ENCODE measurements at places on chromosomes 5 and 9. TPM values are rescaled to one million over a fixed set of nuclear protein-coding genes. Genes with fewer than 3 reads are reported as not detected.

GRCh38 chr9:113620377-113621161 lies 157.0 kb downstream of the RGS3 start:
- H3K36me3 ChIP-seq, result no peaks in the 10 kb centered on the region
- H3K4me1 ChIP-seq, result peaks cover 5% of the 10 kb centered on the region
- no peak overlapping the region for H3K4me3 ChIP-seq

DNA sequence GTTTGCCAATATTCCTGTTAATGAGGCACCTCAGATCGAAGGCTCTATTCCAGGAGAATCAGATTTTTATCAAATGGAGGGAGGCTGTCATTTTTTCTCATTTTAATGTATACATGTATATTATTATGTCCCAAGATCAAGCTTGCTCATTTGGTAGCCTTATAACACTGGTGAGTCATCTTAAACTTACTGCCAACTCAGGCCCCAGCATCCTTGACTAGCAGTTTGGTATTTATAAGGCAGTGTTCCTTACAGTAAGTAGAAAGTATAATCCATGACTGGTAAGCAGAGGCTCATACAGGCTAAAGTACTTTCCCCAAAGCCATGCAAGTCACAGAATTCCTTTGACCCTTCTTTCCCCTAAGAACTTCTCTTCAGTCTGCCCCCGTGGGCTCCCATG lies 90.7 kb upstream of the NR3C1 start:
- H3K36me3 ChIP-seq, result no peaks in the 10 kb centered on the region
- no peaks in the 10 kb centered on the region for H3K27me3 ChIP-seq
- no peak overlapping the region for H3K4me3 ChIP-seq
- H3K4me1 ChIP-seq, result no peaks in the 10 kb centered on the region
- no peak overlapping the region for H3K27ac ChIP-seq
- no peak for DNase-seq

- H3K36me3 ChIP-seq, result no peaks in the 10 kb centered on the region
- no peaks in the 10 kb centered on the region for H3K27me3 ChIP-seq
- H3K4me1 ChIP-seq, result no peaks in the 10 kb centered on the region
- H3K4me3 ChIP-seq, result no peak overlapping the region
- DNase-seq, result no peak
Observed at GRCh38 chr9:136050266-136050700, 44.8 kb downstream of the NACC2 start.

GRCh38 chr5:88244686-88245085 lies 24.0 kb downstream of the TMEM161B start:
- DNase-seq, result no peak
- no peak overlapping the region for H3K27ac ChIP-seq
- no peaks in the 10 kb centered on the region for H3K27me3 ChIP-seq
- no peak overlapping the region for H3K4me3 ChIP-seq
- H3K36me3 ChIP-seq, result no peaks in the 10 kb centered on the region
- H3K4me1 ChIP-seq, result peaks cover 5% of the 10 kb centered on the region

DNA sequence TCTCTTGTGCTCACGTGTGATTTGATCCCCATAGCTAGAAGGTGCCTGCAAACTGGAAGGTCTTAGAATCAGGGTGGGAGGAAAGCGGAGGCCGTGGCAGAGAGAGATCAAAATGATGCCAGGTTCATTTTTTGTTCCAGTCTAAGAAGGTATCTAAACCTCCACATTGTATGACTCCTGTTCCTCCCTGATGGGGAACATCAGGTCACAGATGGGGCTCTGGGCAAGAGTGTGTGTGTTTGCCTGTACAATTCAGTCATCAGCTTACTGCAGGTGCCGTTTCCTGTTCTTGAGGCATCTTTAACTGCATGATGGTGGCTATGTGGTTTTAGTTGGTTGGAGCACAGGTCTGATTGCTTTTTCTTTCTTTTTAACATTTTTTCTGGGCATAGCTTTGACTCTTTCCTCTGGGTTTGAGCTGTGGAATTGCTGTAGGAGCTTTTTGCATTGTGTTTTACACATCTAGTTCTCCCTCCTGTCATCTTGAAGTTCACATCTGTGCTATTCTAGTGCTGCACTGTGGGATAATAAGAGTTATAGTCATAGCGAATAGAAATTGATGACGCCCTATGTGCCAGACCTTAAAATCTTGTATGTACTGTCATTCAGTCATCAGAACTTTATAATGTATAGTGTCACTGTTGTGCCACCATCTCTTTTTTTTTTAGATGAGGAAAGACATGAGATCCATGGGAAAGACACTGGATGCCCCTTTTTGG lies 30.8 kb downstream of the ARHGAP26 start:
- no peaks in the 10 kb centered on the region for H3K27me3 ChIP-seq
- no peak overlapping the region for H3K4me3 ChIP-seq
- H3K36me3 ChIP-seq, result no peaks in the 10 kb centered on the region
- DNase-seq, result no peak
- H3K27ac ChIP-seq, result no peak overlapping the region

SNX24 gene
- total RNA-seq, result 12.8 TPM

MEGF10 gene
- not detected for total RNA-seq

GRCh38 chr9:121685795-121686377 lies 34.5 kb downstream of the DAB2IP start:
- H3K27me3 ChIP-seq, result no peaks in the 10 kb centered on the region
- H3K4me3 ChIP-seq, result no peak overlapping the region
- no peak for DNase-seq
- H3K36me3 ChIP-seq, result no peaks in the 10 kb centered on the region

CDH9 gene
- total RNA-seq, result not detected

GRCh38 chr5:96517295-96517694 lies 84.2 kb upstream of the PCSK1 start:
- H3K4me1 ChIP-seq, result no peaks in the 10 kb centered on the region
- DNase-seq, result no peak
- no peaks in the 10 kb centered on the region for H3K27me3 ChIP-seq
- H3K36me3 ChIP-seq, result no peaks in the 10 kb centered on the region

- H3K36me3 ChIP-seq, result no peaks in the 10 kb centered on the region
- H3K4me3 ChIP-seq, result no peak overlapping the region
- DNase-seq, result no peak
- no peak overlapping the region for H3K27ac ChIP-seq
- no peaks in the 10 kb centered on the region for H3K4me1 ChIP-seq
- H3K27me3 ChIP-seq, result no peaks in the 10 kb centered on the region
Observed at GRCh38 chr5:159667286-159667685, 249.0 kb upstream of the ADRA1B start.

GRCh38 chr5:170963521-170963920 lies 101.7 kb downstream of the RANBP17 start:
- H3K27me3 ChIP-seq, result no peaks in the 10 kb centered on the region
- no peak overlapping the region for H3K27ac ChIP-seq
- no peaks in the 10 kb centered on the region for H3K36me3 ChIP-seq
- no peaks in the 10 kb centered on the region for H3K4me1 ChIP-seq

- no peaks in the 10 kb centered on the region for H3K4me1 ChIP-seq
- H3K36me3 ChIP-seq, result no peaks in the 10 kb centered on the region
- H3K27ac ChIP-seq, result no peak overlapping the region
- DNase-seq, result no peak
- no peaks in the 10 kb centered on the region for H3K27me3 ChIP-seq
- H3K4me3 ChIP-seq, result no peak overlapping the region
Observed at GRCh38 chr9:68717552-68718443, 12.8 kb downstream of the PIP5K1B start.

DNA sequence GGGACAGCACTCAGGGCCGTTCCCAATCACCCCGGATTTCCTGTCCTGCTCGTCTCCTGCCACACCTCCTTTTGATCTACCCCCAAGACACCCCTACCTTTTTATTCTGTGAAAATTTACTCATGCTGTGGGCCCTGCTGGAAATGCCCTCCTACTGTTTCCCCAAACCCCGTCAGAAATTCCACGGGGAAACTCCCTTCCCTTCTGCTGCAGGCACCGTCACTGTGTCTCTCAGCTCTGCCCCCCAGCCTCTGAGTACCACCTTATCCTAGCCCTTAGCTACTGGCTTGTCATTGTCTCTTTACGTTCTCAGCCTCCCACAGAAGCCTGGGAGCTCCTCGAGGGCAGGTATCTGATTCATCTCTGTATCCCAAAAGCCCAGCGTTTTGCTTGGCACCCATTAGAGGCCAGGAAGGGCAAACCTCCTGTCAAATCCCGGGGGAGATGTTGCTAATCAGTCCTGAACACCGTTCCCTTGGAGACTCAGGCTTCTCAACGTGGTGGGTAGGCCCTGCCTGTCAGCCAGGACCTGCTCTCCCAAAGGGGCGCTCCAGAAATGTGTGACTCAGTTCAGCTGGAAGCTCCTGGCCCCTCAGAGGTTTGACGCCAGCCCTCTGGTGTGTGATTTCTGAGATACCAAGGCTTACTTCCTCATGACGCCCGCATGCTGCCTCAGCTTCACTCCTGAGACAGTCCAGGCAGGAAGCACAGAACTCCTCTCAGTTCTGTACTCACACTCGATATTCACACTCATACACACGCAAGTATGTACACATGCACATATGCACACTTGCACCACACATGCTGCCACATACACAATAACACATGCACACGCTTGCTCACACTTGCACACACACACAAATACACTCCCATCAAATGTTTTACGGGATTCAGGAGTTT lies 50.7 kb upstream of the GRHPR start:
- H3K27me3 ChIP-seq, result no peaks in the 10 kb centered on the region
- no peak overlapping the region for H3K27ac ChIP-seq
- no peaks in the 10 kb centered on the region for H3K4me1 ChIP-seq
- no peak for DNase-seq

GRCh38 chr9:306907-307306 lies 92.2 kb downstream of the DOCK8 start:
- no peaks in the 10 kb centered on the region for H3K36me3 ChIP-seq
- no peaks in the 10 kb centered on the region for H3K4me1 ChIP-seq
- H3K4me3 ChIP-seq, result no peak overlapping the region
- H3K27ac ChIP-seq, result no peak overlapping the region
- DNase-seq, result no peak

DRD1 gene
- not detected for total RNA-seq

MRPS2 gene
- 13.1 TPM for total RNA-seq

DNA sequence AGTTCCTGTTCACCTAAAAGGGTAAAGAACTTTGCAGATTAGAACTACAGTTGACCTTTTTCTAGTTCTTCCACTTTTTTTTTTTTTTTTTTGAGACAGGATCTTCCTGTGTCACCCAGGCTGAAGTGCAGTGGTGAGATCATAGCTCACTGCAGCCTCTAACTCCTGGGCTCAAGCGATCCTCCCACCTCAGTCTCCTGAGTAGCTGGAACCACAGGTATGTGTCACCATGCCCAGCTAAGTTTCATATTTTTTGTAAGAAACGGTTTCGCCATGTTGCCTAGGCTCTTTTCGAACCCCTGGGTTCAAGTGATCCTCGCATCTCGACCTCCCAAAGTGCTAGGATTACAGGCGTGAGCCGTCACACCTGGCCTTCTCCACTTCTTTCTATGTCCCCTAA lies 39.7 kb upstream of the TNFAIP8 start:
- H3K27ac ChIP-seq, result no peak overlapping the region
- H3K4me3 ChIP-seq, result no peak overlapping the region
- no peaks in the 10 kb centered on the region for H3K27me3 ChIP-seq
- H3K4me1 ChIP-seq, result no peaks in the 10 kb centered on the region
- H3K36me3 ChIP-seq, result no peaks in the 10 kb centered on the region

- no peak overlapping the region for H3K4me3 ChIP-seq
- no peak overlapping the region for H3K27ac ChIP-seq
- no peaks in the 10 kb centered on the region for H3K36me3 ChIP-seq
- H3K4me1 ChIP-seq, result no peaks in the 10 kb centered on the region
- DNase-seq, result no peak
Observed at GRCh38 chr5:54621709-54622108, 104.2 kb downstream of the SNX18 start.

DNA sequence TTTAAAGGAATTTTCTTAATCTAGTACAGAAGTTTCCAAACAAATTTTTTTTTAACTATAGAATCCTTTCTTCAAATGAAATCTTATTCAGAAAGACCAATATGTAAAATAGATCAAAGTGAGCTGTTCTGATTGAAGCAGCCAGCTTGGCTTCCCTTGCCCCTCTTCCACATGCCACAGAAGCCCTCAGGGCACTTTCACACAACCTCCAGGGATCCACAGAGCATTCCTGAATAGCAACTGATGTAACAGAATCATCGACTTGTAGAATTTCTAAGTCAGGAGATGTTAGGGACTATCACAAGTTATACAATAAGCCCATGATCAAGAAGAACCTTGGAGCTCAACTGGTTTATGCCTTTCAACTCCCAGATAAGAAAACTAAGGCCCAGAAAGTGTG lies 427.8 kb upstream of the C9orf72 start:
- no peak overlapping the region for H3K4me3 ChIP-seq
- no peak overlapping the region for H3K27ac ChIP-seq
- no peaks in the 10 kb centered on the region for H3K36me3 ChIP-seq
- H3K27me3 ChIP-seq, result no peaks in the 10 kb centered on the region

DNA sequence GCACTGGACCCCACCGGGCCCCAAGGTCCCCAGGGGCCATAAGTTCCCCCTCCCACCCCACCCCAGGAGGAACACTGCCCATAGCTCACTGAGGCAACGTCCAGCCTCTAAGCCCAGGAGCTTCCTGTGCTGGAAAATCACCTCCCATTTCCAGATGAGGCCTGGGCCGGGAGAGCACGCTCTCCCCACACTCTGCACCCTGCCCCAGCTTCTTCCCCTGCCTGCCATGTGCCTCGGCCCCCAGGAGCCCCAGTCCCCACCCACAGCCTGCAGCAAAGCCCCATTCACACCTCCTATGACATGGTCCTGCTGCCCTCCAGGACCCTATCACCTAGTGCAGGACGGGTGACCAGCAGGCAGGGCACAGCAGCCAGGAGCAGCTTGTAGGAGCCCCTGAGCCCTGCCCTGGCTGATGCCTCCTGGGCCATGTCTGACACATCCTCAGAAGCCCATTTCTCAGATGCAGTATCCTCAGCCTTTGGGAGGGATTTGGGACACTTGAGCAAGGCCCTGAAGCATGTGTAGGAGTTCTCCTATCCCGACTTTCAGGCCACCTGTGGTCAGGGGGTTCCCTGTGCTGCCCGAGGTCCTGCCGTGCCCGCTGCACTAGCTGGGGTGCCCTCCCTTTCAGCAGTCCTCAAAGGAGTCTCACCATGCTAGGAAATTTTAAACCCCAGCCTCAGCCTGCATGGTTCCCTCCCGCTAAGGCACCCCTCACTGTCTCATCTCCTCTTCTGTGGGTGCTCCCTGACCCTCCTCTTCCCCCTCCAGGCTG lies 119.4 kb upstream of the FOXD4L5 start:
- H3K4me3 ChIP-seq, result no peak overlapping the region
- H3K36me3 ChIP-seq, result no peaks in the 10 kb centered on the region
- H3K4me1 ChIP-seq, result no peaks in the 10 kb centered on the region

BTNL3 gene
- not detected for total RNA-seq

SNCAIP gene
- total RNA-seq, result 104 TPM

GRCh38 chr5:143174714-143175398 lies 228.6 kb downstream of the NR3C1 start:
- no peaks in the 10 kb centered on the region for H3K36me3 ChIP-seq
- no peak overlapping the region for H3K4me3 ChIP-seq
- H3K27me3 ChIP-seq, result no peaks in the 10 kb centered on the region
- no peak overlapping the region for H3K27ac ChIP-seq
- H3K4me1 ChIP-seq, result no peaks in the 10 kb centered on the region

DNA sequence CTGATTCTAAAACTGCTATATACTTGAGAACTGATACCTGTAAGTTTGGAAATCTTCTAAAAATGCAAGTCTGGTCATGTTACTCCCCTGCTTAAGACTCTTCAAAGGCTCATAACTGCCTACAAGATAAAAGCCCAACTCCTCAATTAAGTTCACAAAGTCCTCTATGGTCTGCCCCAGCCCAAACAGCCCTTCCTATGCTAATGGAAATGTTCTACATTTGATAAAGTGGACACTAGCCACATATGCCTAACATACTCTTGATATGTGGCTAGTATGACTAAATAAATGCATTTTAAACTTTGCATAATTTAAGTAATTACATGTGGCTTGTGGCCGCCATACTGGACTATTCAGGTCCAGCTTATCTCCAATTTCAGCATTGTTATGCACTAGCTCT lies 204.5 kb downstream of the AP3B1 start:
- no peaks in the 10 kb centered on the region for H3K36me3 ChIP-seq
- H3K4me1 ChIP-seq, result no peaks in the 10 kb centered on the region
- no peaks in the 10 kb centered on the region for H3K27me3 ChIP-seq
- no peak for DNase-seq
- H3K4me3 ChIP-seq, result no peak overlapping the region
- H3K27ac ChIP-seq, result no peak overlapping the region
